ENCODE measurements at places on chromosomes 16 and 17.

DNA sequence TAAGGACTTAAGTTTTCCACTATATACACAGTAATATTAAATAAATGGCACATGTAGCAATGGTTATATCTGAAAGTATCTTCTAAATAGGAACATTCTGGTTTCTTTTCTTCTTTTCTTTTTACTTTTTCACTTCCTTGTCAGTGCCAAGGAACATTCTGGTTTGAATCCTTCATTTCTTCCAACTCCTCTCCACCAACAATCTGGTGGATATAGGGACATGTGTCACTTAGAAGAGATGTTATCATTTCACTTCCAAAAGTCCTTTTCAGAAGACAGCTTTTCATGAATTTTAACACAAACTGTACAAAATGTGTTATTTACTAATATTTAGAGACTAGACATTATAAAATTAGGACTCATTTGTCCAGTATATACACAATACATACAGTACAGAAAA lies 7.9 kb upstream of the GOT2 start:
- DNase-seq = no peak

- DNase-seq = no peak
Observed at GRCh38 chr17:2563061-2563460, 30.4 kb upstream of the PAFAH1B1 start.

DNA sequence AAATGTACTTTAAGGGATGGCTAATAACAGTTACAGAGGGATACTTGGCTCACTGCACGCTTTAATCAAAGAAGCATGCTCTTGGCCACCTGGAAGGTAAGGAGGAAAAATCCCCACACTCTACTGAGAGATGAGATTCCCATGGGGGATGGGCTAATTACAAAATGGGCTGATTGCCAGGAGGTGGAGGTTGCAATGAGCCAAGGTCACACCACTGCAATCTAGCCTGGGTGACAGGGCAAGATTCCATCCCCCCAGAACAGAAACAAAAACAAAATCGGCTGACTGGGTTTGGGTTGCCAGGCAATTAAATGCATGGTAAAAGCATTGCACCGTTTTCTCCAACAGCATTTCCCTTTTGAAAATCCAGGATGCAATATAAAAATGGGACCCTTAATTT lies 18.0 kb downstream of the N4BP1 start:
- DNase-seq = no peak

DNA sequence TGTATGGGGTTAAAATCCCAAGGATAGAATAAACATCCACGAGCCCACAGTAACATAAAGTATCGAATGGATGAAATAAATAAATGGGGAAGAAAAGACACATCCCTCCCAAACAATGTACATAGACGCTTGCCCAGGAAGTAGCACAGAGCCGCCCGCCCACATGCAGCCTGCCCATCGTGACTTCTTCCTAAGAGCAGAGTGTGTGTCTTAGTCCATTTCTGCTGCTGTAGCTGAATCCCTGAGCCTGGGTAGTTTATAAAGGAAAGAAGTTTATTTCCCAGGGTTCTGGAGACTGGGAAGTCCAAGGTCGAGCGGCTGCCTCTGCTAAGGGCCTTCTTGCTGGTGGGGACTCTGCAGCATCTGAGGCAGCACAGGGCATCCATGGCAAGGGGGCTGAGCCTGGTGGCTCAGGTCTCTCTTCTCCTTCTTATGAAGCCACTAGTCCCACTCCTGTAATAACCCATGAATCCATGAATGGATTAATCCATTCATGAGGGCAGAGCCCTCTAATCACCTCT lies 39.4 kb upstream of the ZNF469 start:
- no peak for DNase-seq

DNA sequence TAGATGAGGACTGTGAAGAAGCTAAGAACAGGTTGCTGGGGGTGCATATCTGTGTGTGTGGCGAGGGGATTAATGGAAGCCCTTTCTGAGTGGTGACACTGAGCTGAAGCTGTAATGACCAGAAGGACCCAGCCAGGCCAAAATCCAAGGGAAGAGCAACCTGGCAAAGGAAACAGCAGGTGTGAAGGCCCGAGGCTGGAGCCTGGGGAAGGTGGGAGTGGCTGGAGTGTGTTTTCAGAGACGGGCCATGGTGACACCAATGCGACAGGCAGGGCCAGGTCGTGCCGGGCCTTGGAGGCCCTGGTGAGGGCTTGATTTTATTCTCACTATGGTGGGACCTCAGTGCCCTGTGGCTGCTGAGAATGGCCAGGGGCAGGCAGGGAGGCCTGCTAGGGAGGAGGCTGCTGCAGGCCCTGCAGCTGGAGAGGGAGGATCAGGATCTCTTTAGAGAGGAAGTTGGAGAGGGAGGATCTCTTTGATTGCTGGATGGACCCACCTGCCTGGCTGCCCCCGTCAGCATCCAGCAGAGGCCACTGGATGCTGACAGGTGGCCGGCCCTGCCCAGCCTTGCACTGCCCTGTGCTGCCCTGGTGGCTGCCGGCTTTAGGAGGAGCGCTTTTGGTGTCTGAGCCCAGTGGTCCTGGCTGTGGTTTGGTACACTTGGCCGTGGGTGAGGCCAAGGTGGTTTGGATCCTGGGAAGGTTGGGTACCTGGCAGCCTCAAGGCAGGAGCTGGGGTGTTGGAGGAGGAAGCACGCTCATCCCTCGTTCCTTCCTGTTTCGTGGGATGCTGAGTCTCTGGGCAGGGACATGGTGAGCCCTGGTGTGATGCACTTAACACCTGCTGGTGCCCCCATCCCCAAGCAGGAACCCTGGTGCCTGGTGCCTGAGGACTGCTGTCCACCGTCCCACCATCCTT lies 188.3 kb downstream of the SEC14L1 start:
- DNase-seq = no peak

- DNase-seq = no peak
Observed at GRCh38 chr16:82700541-82701235, 73.9 kb downstream of the CDH13 start.

GRCh38 chr17:64679710-64680216 lies 17.7 kb upstream of the SMURF2 start:
- DNase-seq = no peak

GRCh38 chr17:66506641-66507040 lies 204.2 kb downstream of the PRKCA start:
- DNase-seq = no peak

DNA sequence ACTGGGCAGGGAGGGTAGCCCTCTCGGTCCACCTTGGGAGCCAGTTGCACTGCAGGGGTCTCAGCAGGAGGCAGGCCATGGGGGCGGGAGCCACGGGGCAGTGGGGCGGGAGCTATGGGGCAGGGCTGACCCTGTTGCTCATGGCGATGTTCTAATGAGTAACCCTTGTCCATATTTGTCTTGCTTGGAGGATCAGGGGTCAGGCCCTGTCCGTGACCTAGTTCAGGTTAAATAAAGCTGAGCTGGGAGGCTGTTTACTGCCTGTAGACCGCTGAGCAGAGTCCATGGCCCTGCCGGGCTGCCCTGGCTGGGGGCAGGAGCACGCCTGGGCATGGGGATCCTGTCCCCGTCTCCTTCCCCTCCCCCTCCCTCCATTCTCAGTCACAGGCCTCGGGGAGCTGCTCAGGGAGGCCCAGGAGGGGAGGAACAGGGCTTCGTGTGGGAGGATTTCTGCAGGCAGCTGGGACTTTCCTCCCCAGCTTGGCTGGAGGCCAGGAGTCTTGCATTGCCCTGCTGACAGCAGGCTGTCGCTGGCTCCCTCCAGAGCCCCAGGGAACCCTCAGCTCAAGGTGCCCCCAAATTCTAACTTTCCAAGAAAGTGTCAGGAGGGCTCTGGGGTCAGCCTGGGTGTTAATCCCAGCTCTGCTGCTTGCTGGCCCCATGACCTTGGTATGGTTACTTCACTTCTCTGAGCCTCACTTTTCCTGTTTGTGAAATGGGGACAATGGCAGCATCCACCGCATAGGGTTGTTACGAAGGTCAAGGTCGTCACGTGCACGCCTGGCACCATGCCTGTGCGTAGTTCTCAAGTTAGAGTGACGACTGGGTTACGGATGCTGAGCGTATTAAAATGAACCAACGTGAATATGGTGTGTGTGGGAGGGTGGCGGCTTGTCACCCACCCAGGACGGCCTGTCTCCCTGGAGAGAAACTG lies 6.1 kb upstream of the SERPINF2 start:
- no peak for DNase-seq

GRCh38 chr16:87271256-87271655 lies 45.9 kb downstream of the C16orf95 start:
- no peak for DNase-seq

All from CD4-positive, alpha-beta T cell treated with Interleukin-6 at 100 ng/mL for 8 hours (primary cell).